ENCODE measurements at places on chromosomes 7 and 10.

DNA sequence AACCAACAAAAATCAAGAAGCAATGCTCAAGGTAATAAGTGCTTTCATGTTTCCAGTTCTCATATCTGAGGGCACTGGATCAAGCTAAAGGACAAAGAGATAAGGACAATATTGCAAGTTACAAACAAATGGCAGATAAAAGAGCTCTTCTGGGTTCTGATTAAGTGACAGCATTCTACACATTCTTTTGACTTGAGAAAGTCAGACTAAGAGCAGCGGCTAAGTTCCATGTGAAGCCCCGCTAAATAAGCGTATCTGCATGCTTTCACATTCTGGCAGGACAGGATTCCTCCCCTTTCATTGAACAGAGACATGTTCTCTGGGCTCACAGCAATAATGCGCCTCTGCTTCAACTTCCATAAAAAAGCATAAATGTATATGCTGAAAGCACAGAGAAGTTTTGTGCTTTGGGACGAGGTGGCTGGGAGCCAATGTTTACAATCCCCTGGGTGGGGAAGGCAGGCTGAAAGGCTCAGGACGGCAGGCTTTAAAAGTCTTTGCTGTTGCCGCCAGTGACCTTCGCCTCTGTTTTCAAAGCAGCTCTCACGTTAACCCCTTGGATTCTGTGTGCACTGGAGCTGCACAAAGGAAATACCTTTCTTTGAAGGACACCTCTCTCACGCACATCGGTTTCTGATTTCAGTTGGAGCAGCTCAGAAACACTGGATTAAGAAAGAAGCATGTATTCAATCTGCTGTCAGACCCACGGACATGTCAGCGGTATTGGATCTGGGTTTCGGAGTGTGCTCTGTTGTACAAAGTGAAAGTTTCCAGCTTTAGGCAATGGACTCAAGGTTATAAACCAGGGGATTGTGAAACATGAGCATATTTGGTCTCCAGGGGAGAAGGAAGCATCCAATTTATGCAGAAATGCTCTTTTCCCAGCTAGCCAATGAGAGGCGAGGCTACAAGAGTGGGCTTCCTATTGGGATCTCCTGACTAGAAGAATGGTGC is 105.4 kb upstream of the FAM133B start:
- DNase-seq, result peak; percentile 23

GRCh38 chr7:116872026-116872425 is 9.6 kb downstream of the CAPZA2 start:
- DNase-seq, result no peak

DNA sequence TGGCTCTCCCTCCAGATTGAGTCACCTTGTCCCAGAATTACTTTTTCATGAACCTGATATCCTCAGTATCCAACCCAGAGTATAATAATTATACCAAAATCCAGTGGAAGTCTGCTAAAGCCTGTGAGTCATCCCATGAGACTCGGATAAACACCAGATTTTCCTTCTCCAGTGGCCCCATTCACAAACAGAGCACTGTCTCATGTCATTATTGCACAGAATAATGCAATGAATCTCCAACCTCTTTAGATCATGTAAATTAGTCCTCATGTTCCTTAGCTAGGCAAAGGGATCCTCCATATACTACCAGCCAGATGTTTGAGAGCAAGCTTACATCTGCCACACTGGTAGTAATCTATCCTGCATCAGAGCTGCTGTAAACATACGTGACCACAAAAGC is 89.0 kb downstream of the AMPH start:
- no peak for DNase-seq

DNA sequence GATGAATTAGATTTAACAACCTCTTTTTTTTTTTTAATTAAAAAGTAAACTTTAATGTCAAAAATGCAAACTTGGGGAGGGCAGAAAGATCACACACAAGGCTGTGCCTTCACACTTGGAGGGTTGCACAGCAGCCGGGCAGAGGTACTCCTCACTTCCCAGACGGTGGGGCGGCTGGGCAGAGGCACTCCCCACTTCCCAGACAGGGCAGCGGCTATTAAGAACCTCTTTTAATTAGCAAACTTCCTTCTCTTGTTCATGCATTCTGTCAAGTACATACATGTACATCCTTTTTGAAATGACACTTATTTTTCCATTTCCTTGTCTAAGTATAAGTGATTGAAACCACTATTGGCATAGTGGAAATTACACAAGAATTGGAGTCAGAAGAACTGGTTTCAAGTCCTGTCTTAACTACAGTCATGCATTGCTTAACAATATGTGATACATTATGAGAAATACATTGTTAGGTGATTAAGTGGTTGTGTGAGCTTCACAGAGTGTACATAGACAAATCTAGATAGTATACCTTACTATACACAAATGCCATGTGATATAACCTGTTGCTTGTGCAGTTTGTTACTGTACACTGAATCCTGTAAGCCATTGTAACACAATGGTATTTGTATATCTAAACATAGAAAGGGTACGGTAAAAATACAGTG is 26.5 kb downstream of the BTRC start:
- no peak for DNase-seq

DNA sequence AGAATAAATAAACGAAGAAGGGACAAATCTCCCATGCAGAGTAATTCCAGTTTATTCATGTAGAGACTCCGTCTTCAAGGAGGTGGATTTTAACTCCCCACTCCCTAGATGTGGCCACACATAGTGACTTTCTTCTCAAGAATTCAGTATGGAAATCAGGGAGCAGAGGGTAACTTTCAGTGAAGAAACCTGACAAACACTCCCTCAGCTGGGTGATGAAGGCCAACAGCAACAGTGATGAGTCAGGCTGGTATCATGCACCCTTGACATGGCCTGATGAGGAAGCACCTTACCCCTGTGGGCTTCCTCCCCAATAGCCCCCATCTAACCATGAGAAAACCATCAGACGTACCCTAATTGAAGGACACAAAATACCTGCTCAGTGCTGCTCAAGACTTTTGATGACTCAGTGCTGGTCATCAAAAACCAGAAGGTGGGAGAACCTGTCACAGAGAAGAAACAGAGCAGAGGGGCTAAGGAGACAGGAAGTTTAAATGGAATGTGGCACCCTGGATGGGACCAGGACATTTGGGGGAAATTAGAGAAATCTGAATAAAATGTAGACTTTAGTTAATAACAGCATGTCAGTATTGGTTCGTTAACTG is 50.6 kb downstream of the ADAMTS14 start:
- DNase-seq, result no peak

DNA sequence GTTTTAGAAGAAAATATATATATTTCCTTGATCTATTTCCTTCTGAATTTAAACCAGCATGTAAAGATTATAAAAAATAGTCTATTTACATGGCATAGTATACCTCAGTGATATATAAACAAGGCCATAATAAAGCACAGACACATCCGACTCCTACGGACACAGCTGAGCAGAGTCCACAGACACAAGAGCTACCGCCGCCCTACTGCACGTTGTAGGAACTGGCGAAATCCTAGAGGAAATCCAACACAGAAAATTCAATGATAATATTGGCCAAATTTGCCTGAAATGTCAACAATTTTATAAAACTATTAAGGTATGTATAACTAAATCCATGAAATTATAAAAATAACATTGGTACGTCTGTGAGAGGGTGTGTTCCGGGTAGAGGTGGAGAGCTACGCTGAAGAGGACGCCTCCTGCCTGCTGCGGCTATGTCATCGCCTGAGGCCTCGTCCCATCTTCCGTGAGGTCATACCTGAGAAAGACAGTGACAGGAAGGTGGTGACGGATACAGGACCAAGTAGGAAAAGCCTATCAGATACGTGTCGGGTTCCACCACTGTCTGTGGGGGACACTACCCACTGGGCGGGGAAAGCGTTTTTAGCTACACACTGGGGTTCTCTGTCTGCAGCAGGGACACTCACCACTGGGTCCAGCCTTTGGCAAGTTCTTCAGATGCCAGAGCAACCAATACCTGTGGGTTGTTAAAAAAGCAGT is 29.3 kb upstream of the NCAPG2 start:
- DNase-seq, result no peak

GRCh38 chr10:53013201-53013810 is 240.7 kb upstream of the MBL2 start:
- DNase-seq, result no peak

- no peak for DNase-seq
Measured at GRCh38 chr7:116951366-116952292, 1.7 kb upstream of the ST7 start.

DNA sequence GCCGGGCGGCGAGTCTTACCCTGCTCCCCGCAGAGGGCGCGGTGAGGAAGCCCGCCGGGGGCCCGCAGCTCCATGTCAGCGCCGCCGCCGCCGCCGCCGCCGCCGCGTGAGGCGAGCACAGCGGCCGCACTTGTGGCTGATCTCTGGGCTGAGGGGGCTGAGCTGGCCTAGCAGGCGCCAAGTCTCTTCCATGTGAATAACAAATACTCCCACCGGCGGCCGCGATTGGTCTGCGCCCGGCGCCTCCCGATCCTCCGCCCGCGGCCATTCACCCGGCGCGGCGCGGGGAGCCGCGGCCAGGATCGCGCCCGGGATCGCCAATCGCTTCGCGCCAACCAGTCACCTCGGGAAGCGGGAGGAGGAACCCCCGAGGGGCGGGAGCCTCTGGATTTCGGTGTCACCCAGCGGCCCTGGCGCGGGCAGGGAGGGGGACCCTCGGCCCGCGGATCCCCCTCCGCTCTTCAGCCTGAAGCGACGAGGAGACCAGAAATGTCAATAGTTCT is at the start of gene GRM8:
Gene GRM8, minus strand, starts transcription at position 164 of the 503 bp plus-strand sequence.
- peak; percentile 27 for DNase-seq

GRCh38 chr10:6135039-6135438 is 46.2 kb downstream of the RBM17 start:
- no peak for DNase-seq

- no peak for DNase-seq
Measured at GRCh38 chr10:87740254-87740655, 77.8 kb downstream of the ATAD1 start.

GRCh38 chr10:12825260-12825849 is 176.2 kb downstream of the CCDC3 start:
- DNase-seq, result no peak

DNA sequence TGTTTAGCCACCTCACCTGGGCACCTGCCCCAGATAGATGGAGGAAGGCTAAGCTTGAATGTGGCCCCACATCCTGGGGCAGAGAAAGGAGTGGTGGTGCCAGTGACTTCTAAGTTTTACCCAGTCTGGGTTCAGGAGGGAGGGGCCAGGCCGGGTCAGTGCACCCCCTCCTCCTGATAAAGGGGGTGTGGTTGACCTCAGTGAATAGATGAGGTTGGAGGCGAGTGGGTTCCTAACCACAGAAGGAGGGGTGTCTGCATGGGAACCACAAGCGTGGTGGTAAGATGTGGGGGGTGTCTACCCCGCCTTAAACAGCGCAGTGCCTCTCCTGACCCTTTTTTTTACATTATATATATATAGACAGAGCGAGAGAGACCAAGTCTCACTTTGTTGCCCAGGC is 105.3 kb upstream of the KCTD7 start:
- no peak for DNase-seq

GRCh38 chr10:57288754-57289153 is 927.7 kb upstream of the ZWINT start:
- DNase-seq, result no peak

- no peak for DNase-seq
Measured at GRCh38 chr10:25078658-25079431, 62.4 kb downstream of the THNSL1 start.

GRCh38 chr7:16234493-16235146 is 186.7 kb downstream of the CRPPA start:
- no peak for DNase-seq

DNA sequence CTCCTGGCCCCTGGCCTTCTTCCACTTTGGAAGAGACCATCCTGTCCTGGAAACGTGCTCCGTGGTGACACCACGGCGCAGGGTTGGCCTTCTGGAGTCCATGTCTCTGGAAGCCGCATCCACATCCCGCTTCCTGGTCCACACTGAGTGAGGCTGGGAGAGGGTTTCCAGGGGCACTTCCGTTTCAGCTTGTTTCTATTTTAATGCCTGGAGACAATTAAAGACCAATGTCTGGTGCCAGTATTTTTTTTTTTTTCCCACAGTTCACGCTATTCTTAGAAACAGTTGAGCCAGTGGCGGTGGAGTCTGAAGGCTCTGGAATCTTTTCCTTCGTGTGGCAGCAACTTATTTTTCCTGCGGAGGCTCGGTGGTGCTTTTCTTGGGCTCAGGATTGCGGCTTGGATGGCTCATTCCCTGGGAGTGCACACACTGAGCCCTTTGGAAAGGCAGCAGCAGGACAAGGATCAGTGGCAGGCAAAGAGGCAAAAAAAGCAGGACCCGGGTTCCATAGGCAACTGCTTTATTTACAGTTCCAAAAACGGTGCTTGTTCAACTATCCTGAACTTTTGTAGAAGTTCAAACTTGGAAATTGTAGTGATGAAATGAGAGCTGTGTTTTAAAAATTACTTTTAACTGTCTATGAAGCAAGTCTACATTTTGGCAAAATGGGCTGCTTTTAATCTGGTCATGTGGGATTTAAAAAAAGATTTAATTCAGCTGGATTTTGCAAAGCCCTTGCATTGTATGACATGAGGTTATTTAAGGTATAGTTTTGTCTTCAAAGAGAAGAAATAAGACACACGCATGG is 202.8 kb downstream of the BAMBI start:
- DNase-seq, result peak; percentile 20
